ENCODE measurements at places on chromosomes 16 and 17.

DNA sequence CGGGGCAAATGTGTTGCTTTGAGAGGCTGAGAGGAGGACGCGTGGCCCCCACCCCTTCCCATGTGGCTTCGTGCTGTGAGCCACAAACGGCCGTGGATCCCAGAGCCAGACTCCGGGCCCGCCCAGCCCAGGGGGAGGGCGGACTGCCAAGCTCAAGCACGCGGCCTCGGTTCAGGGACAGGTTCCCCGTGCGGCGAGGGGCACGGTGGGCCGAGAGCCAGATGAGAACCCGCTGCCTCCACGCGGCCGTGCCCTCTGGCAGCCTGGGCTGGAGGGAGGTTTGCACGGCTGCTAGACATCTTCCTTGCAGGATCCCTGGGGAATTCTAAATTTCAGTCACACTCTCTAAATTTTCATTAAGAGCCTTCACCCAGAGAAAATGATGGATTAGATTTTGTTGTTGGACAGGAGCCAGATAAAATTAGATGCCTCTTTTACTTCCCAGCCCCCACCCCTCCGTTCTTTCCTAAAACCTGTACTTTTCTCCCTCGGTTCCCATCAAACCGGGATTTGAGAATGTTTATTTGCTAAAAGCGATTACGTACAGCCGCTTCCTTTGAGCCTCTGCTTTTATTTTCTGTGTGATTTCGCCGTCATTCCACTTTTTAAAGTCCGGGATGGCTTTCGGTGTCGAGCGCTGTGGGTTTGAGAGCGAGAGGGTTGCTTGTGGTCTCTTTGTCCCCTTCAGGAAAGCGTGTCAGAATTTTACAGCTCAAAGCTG is 25.0 kb upstream of the GNG13 start:
- no peak for DNase-seq

DNA sequence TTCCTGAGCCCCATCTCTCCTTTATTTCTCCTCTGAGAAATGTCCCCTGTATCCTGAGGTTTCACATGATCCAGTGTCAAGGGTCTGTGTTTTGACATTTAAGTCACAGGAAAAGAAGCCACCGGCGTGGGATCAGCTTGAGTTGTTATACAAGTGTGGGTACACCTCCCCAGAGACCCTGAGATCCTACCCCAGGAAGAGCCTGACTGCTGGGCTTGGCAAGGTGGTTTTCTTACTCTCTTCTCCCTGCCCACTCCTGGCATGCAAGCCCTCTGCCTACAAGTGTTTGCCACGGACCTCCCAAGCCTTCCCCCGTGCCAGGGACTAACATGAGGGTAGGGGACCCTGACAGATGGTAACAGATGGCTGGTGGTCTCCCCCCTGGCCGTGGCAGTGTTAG is 2.8 kb upstream of the ARHGAP27 start:
- no peak for DNase-seq

DNA sequence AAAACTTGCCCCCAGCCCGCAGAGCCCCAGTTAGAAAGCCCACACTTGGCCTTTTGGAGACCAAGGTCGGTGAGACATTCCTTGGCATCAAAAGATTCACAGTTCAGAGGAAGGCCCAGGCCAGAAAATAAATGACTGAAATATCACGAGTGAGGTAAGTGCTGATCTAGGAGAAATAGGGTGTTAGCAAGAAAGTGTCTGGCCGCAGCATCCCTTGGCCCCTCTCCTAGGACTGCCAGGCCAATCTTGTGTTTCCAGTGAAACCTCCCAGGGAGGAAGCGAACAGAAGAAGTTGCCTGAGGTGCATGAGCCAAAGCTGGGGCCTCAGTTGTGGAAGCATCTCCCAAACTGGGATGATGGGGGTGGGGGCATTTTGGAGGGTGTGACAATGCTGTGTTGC is 22.5 kb upstream of the NSMCE1 start:
- DNase-seq = no peak

- no peak for DNase-seq
Measured at GRCh38 chr16:35180970-35181369, 1721.6 kb downstream of the TP53TG3F start.

DNA sequence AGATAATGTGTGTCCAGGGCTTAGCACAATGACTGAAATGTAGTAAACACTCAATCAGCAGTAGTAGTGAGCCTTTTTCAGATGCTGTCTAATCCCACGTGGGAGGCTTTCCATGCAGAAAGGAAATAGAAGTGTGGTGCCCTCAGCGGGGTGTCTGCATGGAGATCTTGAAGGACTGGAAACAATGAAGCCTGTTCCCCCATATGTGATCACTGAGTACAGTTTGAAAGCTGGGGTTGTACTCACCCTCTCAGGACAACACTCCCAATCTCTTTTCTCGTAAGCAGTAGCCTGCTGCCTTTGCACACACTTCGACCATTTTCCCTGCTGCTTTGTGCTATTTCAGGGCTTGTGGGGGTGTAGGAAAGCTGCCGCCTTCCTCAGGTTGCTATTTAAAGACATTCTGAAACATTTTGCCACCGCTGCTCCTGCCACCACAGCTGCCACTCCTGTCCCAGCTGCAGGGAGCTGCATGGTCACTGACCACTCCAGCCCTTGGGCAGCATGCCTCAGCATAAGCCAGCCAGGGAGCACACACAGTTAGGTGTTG is 40.6 kb upstream of the HAS3 start:
- DNase-seq = no peak

GRCh38 chr16:89386306-89387185 is 103.8 kb downstream of the ANKRD11 start:
- DNase-seq = no peak

DNA sequence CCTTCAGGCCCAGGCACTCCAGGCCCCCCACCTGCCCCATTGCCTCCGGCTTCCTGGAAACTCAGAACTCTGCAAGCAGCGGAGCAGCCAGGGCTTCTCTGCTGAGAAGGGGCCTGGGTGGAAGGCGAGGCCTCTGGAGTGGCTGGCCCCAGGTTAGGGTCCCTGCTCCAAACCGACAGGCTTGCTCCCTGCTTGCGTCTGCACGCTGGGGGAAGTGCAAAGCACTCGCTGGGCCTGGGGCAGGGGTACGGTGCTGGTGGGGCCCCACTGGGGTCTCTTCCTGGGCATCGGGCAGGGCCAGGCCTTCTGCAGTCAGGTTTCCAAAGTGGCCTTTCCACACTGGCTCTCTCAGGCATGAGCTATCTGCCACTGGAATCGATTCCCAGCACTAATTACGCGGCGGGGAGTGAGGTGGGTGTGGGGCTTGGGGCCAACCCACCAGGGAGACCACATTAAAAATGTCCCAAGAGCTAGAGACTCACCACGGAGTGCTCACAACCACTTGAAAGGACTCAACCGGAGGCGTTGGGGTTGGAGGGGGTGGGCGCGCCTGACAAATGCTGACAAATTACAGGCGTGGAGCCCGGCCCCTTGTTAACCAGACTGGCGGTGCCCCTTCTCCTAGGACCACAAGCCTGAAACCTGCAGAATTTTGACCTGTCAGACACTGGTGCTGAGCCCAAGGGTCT is 17.9 kb downstream of the FAM83G start:
- DNase-seq = no peak

- DNase-seq = no peak
Measured at GRCh38 chr17:59369031-59369975, 37.8 kb downstream of the YPEL2 start.

GRCh38 chr16:53545433-53545832 is 42.4 kb upstream of the AKTIP start:
- DNase-seq = no peak

DNA sequence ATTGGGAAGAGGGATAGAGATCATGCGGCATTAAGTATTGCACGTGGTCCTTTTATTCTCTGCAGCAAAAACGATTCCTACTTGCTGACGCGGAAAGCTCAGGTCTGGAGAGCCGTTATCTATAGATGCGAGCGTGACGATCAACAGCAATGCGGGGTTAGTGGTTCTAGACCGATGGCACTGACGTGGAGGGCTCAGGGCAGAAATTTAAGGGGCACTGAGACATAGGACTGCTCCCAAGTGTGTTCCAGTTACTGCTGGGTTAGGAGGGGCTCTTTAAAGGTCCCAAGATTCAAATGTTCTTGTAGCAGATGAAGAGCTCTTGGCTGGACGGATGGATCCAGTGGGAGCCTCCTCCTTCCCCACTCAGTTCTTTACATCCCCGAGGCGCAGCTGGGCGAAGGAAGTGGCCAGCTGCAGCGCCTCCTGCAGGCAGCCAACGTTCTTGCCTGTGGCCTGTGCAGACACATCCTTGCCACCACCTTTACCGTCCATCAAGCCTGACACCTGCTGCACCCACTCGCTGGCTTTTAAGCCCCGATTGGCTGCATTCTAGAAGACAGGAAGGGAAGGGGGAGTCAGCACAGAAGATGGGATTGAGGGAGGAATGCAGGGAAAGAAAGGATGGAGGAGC is 732 bp upstream of the EXOSC6 start:
- no peak for DNase-seq

GRCh38 chr17:19642373-19642893 is 6.1 kb upstream of the ALDH3A2 start:
- no peak for DNase-seq

- DNase-seq = no peak
Measured at GRCh38 chr16:74297145-74297665, 591 bp downstream of the PSMD7 start.

DNA sequence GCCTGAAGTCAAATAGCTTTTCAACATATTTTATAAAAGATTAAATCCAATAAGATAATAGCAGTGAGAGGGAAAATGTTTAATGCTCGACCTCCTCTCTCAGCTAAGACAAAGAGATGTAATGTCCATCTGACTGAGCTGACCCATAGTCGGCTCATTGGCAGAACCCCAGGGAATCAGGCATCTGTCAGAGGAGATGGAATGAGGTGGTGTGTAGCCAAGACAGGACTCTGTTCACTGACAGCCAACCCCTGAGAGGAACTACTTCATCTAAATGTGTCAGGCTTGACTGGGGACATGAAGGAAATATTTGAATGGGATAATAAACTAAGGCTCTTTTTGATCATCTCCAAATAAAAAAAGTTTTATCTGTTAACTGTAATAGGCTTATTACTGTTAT is 188.0 kb downstream of the CDH11 start:
- peak; percentile 44 for DNase-seq

- DNase-seq = no peak
Measured at GRCh38 chr17:32998887-32999228, 7.2 kb downstream of the SPACA3 start.

DNA sequence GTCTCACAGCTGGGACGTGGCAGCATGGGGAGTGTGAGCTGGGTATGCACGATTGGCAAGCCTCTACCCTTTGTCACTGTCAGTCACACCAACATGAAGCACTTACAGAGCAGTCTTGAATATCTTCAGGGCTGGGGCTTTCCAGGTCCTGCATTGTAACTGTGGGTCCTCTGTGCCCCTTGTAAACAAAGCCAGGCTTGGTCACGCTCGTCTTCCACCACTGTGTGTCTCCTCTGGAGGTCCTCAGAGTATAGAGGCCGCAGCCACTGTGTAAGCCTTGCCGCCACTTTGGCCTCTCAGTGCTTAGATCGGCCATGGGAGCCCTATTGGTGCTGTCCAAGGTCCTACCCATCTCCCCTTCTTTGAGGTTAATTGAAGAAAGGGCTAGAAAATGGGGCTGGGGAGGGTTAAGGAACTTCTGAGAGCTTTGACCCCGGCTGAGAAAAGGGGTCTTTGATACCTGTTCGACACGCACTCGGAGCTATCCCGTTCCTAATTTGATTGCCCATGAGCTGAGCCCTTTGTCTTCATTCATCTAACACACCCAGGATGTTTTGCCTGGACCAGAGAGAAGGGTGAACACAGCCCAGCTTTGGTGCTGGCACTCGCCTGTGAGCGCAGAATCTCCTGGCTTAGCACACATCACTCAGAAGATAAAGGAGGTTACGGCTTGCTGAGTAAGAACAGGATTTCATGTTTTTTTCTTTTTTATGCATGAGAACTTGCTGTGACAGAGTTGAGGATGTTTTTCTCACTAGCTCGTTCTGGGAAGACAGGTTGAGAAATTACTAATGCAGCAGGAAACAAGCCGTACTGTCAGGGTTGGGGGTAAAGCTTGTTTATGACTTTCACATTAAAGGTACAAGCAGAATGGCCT is 267.9 kb downstream of the CPPED1 start:
- DNase-seq = no peak

GRCh38 chr17:31283841-31284240 is 13.2 kb downstream of the OMG start:
- no peak for DNase-seq

- no peak for DNase-seq
Measured at GRCh38 chr16:76741623-76742022, 449.4 kb upstream of the MON1B start.

GRCh38 chr16:24214992-24215391 is 41.1 kb upstream of the CACNG3 start:
- DNase-seq = no peak

DNA sequence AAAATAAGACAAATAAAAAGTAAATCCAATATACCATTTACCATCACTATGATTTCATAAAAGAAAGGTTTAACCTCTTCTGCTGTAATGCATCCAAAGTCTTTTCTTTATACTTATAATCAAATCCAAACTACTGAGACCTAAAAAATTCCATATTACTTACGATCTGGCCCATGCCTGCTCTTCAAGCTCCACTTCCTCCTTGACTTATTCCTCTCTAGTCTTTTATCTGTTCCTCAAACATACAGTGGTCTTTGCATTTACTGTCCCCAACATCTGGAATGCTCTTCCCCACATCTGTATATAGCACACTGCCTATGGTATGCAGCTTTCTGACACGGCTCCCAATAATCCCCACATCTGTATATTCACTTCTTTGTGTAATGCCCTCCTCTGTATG is 33.8 kb downstream of the PCTP start:
- no peak for DNase-seq

DNA sequence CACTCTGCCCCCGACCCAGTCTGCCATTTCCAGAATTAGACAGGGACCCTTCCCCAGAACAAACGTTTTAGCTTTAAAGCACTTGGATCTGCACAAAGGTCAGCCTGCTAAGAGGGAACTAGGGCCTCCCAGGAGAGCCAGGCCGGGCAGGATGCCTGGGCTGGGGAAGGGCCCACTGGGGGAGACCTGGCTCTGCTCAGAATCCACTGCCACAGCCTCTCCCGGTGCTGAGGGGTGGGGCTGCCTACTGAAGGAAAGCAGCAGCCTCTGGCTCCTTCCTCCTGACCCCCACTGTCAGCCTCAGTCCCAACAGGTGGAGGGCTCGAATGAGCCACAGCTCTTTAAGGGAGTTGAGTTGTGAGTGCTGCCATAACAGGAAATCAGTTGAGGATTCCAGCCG is 1.7 kb downstream of the YBX2 start:
- DNase-seq = no peak

DNA sequence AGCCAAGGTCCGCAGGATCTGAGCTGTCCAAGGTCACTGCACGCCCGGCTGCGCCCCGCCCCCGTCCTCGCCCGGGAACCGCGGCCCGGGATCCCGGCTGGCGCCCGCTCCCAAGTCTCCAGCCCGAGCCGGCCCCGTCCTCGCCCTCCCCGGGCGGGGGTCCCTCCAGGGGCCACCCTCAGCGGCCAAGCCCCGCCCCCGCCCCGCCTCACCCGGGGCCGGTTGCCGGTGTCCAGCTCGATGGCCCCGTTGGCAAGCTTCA is 216 bp downstream of the VPS9D1 start:
- DNase-seq = no peak

GRCh38 chr17:67336859-67337258 is 29.5 kb downstream of the PSMD12 start:
- DNase-seq = no peak
